ENCODE measurements at places on chromosomes 1 and 21. TPM values are rescaled to one million over a fixed set of nuclear protein-coding genes. Genes with fewer than 3 reads are reported as not detected.

DNA sequence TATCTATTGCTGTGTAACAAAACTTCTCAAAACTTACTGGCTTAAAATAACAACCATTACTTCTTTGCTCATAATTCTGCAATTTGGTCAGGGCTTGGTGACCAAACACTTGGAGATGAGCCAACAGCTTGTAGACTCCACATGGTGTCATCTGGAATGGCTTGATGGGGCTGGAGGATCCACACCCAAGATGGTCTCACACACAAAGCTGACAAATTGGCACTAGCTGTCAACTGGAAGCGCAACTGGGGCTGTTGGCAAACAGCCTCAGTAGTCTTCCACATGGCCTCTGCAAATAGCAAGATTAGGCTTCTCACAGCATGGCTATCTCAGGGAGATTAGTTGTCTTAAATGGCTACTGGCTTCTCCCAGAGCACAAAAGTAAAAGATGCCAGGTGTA is 27.1 kb upstream of the MTF2 start:
- H3K4me3 ChIP-seq, result no peak overlapping the region
- no peak for DNase-seq
- no peaks in the 10 kb centered on the region for H3K36me3 ChIP-seq
- no peak overlapping the region for H3K27ac ChIP-seq

- H3K4me1 ChIP-seq, result no peaks in the 10 kb centered on the region
- H3K27ac ChIP-seq, result no peak overlapping the region
- no peak for DNase-seq
- H3K27me3 ChIP-seq, result no peaks in the 10 kb centered on the region
- no peak overlapping the region for H3K4me3 ChIP-seq
- no peaks in the 10 kb centered on the region for H3K36me3 ChIP-seq
Measured at GRCh38 chr1:218837051-218837450, 336.6 kb upstream of the LYPLAL1 start.

DNA sequence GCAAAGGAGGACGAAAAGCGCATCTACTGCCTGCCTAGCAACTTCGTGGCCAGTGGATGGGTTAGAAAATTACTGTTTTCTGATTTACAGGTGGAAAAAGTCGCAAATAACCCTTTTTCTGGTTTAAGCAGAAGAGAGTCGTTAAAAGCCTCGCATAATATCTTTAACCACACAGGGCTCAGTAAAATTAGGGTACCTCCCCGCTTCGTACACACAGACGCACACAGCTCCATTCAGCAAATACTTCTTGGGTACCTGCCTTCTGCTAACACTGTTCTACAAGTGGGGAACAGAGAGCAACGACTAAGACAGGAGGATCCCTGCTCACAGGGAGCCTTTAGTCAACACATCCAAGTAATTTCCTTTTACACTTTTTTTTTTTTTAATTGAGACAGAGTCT is 704 bp downstream of the ALG6 start:
- H3K4me1 ChIP-seq, result no peaks in the 10 kb centered on the region
- no peak for DNase-seq
- peak overlapping the region; percentile 73 for H3K27ac ChIP-seq
- H3K4me3 ChIP-seq, result peak overlapping the region; percentile 94
- H3K27me3 ChIP-seq, result no peaks in the 10 kb centered on the region

GRCh38 chr1:223827193-223827663 is 18.5 kb downstream of the TP53BP2 start:
- no peaks in the 10 kb centered on the region for H3K4me1 ChIP-seq
- DNase-seq, result no peak

ITGB2 gene
- 111 TPM for total RNA-seq

ITPKB gene
- total RNA-seq, result 39.3 TPM

Measured in kidney (tissue), 22 donors.